SK-N-SH treated with all-trans-retinoic acid at 6 μM for 48 hours (cell line): ENCODE measurements at places on chromosomes 3 and 15.
A peak's percentile ranks its signal among the peaks of the same experiment; 100 is the strongest.

GRCh38 chr3:137106612-137107240 lies 148.9 kb downstream of the IL20RB start:
- no peak for ATAC-seq

DNA sequence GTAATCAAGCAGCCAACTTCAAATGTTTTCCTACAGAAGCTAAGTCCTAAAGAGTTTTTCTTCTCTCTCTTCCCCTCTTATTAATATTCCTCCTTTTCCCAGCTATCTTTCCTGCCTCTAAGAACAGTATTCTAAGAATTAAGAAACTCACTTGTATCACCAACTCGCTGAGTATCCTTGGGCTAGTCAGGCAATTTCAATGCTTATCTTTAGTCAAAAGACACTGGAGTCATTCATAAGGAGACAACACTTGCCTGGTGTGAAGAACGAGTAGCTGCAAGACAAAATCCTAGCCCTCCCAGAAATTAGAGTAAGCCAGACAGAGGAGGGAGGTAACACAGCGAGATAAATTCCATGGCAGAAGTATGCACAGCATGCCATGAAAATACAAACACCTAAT lies 10.7 kb downstream of the VGLL4 start:
- no peak for ATAC-seq

DNA sequence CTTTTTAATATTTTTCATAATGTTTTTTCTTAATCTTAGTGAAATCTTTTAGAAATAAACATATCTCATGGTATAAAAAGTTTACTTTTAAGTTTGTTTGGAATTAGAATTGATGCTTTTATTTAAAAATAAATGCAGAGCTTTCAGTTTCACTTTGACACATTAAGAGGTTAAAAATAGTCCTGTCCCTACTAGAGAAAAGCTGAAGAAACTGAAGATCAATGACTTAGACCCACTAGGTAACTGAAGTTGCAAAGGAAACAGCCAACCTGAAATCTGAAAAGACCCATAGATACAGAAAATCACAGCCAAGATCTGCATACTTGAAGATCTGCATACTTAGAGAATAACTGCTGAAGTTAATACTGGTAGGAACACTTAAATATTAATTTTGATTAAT lies 237.6 kb downstream of the RAP2B start:
- peak; percentile 38 for ATAC-seq

GRCh38 chr3:155402656-155403055 lies 109.2 kb upstream of the STRIT1 start:
- no peak for ATAC-seq

DNA sequence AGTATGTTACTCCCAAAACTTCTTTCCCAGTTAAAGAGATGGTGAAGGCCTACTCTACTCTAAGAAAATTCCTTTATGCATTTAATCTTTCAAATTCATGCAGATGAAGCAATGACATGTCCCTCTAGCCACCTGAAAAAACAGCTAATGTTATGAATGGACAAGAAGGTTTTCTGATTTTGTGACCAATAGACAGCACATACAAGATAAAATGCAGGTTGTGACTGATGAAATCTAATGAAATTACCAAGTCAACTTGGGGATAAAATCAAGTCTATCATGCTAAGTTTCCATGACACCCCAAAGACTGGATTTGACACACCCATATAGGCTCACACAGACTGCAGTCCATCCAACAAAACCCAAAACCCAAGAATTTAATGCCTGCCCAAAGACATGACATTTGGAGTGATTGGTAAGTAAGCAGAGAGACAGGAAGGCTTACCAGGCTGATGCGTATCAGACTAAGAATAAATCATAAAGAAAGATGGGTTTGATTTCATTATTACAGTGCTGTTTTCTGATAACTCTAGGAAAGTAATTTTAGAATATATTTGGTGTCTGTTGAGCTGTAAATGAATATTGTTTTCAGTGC lies 26.4 kb downstream of the CD47 start:
- ATAC-seq: no peak

DNA sequence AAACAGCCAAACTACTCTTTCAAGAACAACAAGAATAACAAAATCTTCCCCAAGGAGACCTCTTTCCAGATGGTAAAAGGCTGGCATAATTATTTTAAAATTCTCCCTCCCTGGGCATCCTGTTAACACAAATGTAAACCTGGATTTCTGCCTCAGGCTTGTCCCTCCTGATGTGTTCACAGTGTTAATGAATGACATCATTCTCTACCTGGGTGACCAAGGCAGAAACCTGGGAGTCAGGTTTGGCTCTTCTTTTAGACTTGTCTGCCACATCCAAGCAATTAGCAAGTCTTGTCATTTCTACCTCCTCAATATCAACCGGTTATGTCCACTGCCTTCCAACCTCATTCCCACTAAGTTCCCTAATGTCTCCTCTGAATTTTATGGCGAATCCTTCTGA lies 368.7 kb upstream of the TBL1XR1 start:
- ATAC-seq: no peak

- ATAC-seq: no peak
Observed at GRCh38 chr15:54109014-54109413, 130.8 kb downstream of the UNC13C start.

GRCh38 chr3:40642812-40643211 lies 118.1 kb downstream of the ZNF621 start:
- no peak for ATAC-seq

DNA sequence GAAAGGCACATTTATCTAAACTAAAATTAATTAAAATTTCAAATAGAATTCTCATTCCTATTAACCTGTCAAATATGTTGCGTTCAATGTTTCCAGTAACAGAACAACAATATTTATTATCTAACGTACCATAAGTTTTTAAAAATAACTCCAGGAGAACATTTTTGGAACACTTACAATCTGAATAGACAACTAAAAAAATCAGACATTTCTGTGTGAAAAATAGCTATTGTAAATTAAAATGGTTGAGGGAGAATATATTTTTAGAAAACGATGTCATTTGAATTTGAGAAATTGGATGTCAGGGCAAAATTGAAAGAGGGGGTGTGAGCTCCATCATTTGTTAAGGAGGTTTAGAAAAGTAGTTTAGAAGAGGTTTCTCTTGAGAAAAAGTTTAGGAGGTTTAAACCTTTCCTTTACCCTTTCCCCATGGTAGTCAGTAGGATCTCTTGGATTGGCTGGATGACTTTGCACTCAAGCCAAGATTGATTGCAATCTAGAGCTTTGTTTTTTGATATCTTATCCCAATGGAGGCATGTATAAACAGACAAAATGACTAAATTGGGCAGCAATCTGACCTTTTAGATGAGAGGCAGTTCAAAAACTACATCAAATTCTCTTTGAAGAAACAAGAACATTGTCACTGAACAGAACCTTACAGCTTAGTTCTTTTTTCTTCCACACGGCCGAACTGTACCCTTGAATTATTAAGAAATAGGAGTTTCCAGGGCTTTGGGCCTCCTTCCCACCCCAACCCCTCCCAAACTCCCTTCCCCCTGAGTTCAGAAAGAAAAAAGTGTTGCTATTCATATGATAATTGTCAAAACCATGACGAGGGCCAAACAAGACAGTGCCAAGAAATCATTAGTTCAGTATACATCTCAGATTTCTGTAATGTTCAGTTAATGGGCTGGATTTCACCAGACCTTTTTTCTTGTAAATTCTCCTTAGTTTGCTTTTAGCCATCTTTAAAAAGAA lies 79.7 kb upstream of the CDIN1 start:
- ATAC-seq: no peak

- ATAC-seq: no peak
Observed at GRCh38 chr3:131705558-131706051, 202.8 kb upstream of the MRPL3 start.

GRCh38 chr3:14230729-14231128 lies 52.1 kb downstream of the LSM3 start:
- no peak for ATAC-seq

DNA sequence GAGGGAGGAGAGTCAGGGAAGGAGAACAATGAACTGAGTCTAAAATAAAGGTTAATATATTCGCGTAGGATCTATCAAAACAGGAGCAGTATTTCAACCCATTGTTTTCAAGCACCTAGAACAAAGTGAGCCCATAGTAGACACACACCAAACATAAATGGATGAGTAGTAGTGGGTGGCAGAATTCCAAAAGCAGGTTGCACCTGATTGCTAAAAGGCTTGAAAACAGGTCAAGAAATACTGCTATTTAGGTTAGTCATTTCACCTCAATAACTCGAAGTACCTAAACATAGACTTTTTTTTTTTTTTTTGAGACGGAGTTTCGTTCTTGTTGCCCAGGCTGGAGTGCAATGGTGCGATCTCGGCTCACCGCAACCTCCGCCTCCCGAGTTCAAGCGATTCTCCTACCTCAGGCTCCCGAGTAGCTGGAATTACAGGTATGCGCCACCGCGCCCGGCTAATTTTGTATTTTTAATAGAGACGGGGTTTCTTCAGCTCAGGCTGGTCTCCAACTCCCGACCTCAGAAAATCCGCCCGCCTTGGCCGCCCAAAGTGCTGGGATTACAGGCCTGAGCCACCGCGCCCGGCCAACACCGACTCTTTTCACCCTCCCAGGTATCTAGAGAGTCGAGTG lies 855 bp upstream of the ABHD5 start:
- ATAC-seq: no peak

- ATAC-seq: peak; percentile 95
Observed at GRCh38 chr3:148075771-148076716, 621.7 kb upstream of the AGTR1 start.

- no peak for ATAC-seq
Observed at GRCh38 chr15:39613861-39614260, 33.0 kb downstream of the THBS1 start.

GRCh38 chr15:41648770-41649169 lies 11.4 kb upstream of the MGA start:
- ATAC-seq: no peak

DNA sequence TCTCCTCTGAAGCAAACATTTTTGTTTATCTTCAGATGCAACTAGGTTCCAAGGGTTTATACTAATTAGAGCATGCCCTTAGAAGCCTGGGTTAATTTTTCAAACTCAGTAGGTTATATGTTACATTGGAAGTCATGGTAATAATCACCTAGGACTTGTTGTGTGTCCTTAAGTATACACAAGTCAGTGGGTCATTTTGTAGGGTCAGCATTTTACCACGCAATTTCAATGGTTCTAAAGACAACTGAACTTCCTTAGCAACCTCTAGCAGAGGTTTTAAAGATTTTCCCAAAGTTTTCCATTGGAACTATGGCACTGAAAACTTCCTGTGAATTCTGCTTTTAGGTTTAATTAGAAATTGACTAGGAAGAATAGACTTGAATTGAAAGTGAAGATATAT lies 99.6 kb upstream of the NANOGP8 start:
- no peak for ATAC-seq

DNA sequence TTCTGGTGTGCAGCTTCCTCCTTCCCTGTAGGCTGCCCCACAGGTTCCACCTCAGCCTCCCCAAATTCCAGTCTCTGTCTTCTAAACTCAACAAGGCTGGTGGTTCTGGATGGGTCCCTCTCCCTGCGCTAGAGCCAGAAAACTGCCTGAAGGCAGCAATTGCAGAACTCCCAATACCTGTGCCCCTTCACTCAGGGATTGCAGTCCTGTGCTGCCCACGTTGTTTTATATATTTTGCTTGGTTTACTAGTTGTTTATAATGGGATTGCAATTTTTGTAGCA lies 14.8 kb upstream of the NPTN start:
- ATAC-seq: no peak

DNA sequence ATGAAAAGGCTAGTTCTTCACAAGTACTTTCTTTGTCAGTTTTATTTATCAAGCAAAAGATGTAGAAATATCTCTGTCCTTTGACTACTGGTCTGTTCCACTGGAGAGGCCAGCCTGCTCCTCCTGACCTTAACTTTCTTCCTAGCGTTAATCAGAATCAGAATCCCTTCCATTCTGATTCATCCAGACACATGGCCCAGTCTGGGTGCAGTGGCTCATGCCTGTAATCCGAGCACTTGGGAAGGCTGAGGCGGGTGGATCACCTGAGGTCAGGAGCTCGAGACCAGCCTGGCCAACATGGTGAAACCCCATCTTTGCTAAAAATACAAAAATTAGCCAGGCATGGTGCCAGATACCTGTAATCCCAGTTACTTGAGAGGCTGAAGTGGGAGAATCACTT lies 32.0 kb upstream of the MANF start:
- ATAC-seq: no peak

DNA sequence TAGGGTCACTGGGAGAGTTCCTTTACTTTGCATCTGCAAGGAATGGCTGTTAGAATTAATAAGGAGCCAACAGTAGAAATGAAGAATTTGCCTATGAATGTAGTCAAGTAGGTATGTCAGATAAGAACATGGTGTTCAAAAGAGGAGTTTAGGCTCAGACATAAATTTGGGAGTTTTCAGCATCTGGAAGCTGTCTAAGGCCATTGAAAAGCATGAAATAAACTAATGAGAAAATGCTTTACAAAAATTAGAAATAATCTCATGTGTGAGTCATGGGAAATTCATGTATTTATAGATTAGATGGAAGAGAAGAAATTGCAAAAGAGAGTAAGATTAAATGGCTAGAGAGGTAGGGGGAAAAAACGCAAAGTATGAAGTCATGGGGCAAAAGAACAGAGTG lies 201.9 kb downstream of the DIPK2A start:
- ATAC-seq: no peak
